ENCODE measurements at places on chromosomes 6 and 20. TPM values are rescaled to one million over a fixed set of nuclear protein-coding genes. Genes with fewer than 3 reads are reported as not detected.

Gene C20orf144
- 0.05 TPM for total RNA-seq

Gene SF3B5
- 291 TPM for total RNA-seq

Gene CLVS2
- total RNA-seq, result not detected

Gene LTB
- total RNA-seq, result 7.0 TPM

Gene DEFB132
- total RNA-seq, result not detected

Gene ULBP2
- 21.4 TPM for total RNA-seq

Gene ULBP3
- total RNA-seq, result 12.5 TPM

Gene OXT
- not detected for total RNA-seq

Gene MMS22L
- total RNA-seq, result 16.2 TPM

Gene NRN1
- total RNA-seq, result 42.9 TPM

Gene NHSL1
- 38.9 TPM for total RNA-seq

Gene RIMS1
- total RNA-seq, result 0.13 TPM

Gene FAM83C
- total RNA-seq, result not detected

Gene MMP24
- total RNA-seq, result 0.44 TPM

Gene SCUBE3
- 0.15 TPM for total RNA-seq

Gene PBOV1
- total RNA-seq, result not detected

Gene NKX2-2
- not detected for total RNA-seq

Gene TTBK1
- total RNA-seq, result not detected

Gene TREML2
- total RNA-seq, result not detected

Gene PAX1
- not detected for total RNA-seq

Gene MATN4
- total RNA-seq, result 0.20 TPM

Gene TLDC2
- not detected for total RNA-seq

Gene HNF4A
- not detected for total RNA-seq

Gene SIM1
- total RNA-seq, result not detected

Gene TENT5A
- 8.0 TPM for total RNA-seq

Gene ZNF334
- 0.54 TPM for total RNA-seq

Gene TUBB2B
- total RNA-seq, result 15.9 TPM

Gene BPIFB1
- not detected for total RNA-seq

Gene OPN5
- not detected for total RNA-seq

Gene NFATC2
- total RNA-seq, result 10.7 TPM

Gene BPIFB2
- not detected for total RNA-seq

Gene EBF4
- total RNA-seq, result not detected

Gene IPCEF1
- 0.34 TPM for total RNA-seq

Gene LY86
- total RNA-seq, result not detected

Gene WFDC11
- total RNA-seq, result not detected

Gene EGFL8
- total RNA-seq, result 2.3 TPM

Gene MOXD1
- total RNA-seq, result 0.07 TPM

Gene ZNF165
- 0.49 TPM for total RNA-seq

Gene PAQR8
- 5.8 TPM for total RNA-seq

Gene ADAM33
- total RNA-seq, result not detected

Gene NHLRC1
- 2.9 TPM for total RNA-seq

Gene CFB
- 3.9 TPM for total RNA-seq

Gene GMEB2
- total RNA-seq, result 11.5 TPM

Gene SULF2
- 254 TPM for total RNA-seq

Gene SLC22A2
- not detected for total RNA-seq

Gene SLC35F1
- total RNA-seq, result not detected

Gene PRSS35
- not detected for total RNA-seq

Gene TCFL5
- total RNA-seq, result 6.3 TPM

Gene MYO6
- 28.0 TPM for total RNA-seq

Gene GPLD1
- under 0.01 TPM for total RNA-seq

Gene PRRC2A
- total RNA-seq, result 95.7 TPM

Gene ASIP
- not detected for total RNA-seq

Gene LST1
- total RNA-seq, result 0.20 TPM

Gene SGK2
- not detected for total RNA-seq

Gene SRF
- total RNA-seq, result 26.9 TPM

Gene CLDN20
- not detected for total RNA-seq

Gene CAP2
- 1.9 TPM for total RNA-seq

All from mammary microvascular endothelial cell (primary cell).